CD4-positive, alpha-beta T cell treated with Interleukin-12 subunit alpha and Interleukin-12 subunit beta, for 1 hour (primary cell): ENCODE measurements at places on chromosomes 3 and 15.

DNA sequence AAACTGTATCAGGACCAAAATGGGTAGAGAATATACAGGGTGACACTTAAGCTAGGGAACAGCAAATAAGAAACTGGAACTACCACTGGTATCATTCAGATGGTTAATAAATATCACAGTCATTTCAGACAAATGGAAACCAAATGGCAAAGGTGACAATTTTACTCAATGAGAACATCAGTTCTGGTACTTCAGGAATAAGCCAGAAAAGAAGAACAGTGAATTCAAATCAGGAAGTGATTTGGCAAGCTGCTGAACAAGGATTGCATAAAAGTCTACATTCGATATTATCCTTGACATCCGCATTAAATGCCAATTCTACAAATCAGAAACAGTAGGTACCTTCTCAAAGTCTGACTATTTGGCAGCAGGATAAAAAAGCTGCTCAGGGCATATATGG is 23.5 kb upstream of the STIMATE start:
- no peak for DNase-seq

DNA sequence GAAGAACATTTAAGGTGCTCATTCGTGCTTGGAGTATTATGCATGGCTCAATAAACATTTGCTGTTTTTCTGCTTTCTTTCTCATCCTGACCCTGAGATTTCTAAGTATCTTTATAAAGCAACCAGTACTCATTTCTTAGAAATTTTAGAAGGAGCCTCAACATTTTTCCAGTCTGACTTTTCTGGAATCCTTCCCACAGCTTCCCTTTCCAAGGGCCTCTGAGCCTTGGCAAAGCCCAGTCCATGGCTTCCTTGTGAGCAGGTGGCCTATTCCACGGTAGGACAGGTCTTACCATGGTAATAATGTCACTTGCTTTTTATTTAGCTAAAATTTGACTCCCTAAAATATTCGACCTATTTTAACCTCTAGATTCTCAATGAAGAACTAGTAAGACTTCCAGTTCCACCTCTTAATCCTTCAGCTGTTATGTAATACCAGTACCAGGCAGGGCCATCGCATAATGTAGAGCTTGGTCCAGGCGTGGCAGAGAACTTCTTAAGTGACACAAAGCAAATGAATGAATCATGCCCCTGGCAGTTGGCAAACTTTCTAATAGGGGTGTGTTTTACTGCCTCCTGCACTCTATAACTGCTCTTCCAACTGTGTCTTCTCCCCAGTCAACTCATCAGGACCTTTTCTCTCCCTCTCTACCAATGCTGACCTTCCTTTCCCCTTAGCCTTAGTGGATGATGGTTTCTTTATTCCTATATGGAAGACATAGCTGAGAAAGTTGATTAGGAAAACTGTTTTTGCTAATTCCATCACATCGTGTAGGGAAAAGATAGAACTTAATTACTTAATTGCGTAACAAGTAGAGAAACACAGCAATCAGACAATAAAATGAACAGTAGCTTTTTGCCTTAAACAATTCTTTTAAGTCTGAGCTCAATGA is 894 bp upstream of the TM4SF4 start:
- no peak for DNase-seq

DNA sequence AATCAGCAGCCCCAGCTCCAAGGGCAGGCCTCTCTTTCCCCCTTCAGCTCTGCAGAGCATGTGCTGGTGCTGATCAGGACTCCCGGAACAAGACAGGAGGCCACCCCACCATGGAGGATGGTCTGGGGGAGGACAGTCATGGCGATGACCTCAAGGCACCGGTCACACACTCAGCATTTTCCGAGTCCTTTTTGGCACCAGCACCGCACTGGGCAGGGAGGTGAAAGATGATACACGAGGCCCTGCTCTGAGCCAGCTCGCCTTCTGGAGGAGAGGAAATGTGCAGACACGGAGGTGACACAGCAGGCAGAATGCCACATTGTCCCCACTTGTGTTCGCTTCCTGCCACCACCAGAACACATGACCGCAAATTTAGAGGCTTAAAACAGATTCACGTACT is 61.8 kb upstream of the SEC61A1 start:
- DNase-seq = no peak

- DNase-seq = no peak
These were observed 509.1 kb downstream of the SHQ1 start for GRCh38 chr3:72338942-72339669.

DNA sequence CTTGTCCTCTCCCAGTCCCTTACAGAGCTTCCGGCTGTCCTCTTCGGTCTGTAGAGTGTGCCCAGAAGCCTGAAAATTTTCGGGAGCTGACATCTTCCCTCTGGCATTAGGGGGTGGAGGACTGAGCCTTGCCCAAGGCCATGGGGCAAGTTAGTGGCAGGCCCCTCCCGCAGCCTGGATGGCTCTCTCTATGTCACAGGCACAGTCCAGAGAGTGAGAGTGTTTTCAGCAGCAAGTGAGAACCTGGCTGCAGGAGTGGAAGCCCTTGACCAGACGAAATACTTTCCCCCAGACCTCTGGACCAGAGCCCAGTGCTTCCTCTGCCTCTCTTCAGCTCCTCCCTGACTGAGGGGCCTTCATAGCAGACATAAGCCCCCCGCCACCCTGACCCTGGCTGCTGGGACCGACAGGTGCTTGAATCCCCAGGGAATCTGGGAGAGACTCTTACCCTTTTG is 50.5 kb upstream of the SEC22A start:
- DNase-seq = no peak

- no peak for DNase-seq
These were observed 30.6 kb downstream of the SNRK start for GRCh38 chr3:43316783-43317460.

- no peak for DNase-seq
These were observed 172.4 kb downstream of the CHST2 start for GRCh38 chr3:143291836-143292447.

- no peak for DNase-seq
These were observed 403.6 kb downstream of the TIGIT start for GRCh38 chr3:114697401-114697800.

- DNase-seq = peak; percentile 77
These were observed 3.4 kb downstream of the PARP9 start for GRCh38 chr3:122560680-122561079.

- no peak for DNase-seq
These were observed 93.4 kb upstream of the UMPS start for GRCh38 chr3:124636863-124637296.

DNA sequence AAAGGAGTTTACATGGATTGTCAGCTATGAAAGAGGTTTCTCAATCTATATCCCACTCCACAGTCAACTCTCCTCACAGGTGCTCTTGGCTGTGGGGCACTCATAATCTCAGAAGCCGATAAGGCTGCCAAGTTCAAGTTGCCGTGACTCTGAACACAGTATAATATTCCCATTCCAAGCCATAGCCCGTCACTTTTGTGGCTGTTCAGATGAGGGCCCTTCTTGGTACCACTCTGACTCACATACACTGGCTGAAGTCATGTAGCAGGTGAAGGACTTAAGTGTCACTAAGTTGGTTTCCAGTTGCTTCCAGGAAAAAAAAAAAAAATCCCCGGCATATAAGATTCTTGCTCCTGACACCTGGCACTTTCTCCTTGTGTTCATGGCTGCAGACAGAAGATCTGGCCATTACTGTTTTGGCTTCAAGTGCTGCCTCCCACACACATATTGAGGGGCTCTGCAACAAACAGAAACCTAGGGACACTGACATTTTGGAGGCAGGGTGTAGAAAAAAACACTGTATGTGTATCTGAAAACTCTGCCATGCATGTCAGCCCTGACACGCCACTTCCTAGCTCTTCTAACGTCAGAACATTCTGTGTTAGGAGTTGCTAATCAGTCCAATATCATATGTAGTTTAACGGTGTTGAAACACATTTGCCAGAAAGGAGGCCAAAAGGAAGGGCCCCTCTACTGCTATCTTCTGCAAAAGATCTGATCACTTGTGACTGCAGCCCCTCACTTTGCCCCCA is 170.2 kb upstream of the ICE2 start:
- no peak for DNase-seq

GRCh38 chr3:106566277-106566676 is 697.5 kb upstream of the CBLB start:
- DNase-seq = no peak

- no peak for DNase-seq
These were observed 2.0 kb downstream of the NRROS start for GRCh38 chr3:196641333-196642054.

DNA sequence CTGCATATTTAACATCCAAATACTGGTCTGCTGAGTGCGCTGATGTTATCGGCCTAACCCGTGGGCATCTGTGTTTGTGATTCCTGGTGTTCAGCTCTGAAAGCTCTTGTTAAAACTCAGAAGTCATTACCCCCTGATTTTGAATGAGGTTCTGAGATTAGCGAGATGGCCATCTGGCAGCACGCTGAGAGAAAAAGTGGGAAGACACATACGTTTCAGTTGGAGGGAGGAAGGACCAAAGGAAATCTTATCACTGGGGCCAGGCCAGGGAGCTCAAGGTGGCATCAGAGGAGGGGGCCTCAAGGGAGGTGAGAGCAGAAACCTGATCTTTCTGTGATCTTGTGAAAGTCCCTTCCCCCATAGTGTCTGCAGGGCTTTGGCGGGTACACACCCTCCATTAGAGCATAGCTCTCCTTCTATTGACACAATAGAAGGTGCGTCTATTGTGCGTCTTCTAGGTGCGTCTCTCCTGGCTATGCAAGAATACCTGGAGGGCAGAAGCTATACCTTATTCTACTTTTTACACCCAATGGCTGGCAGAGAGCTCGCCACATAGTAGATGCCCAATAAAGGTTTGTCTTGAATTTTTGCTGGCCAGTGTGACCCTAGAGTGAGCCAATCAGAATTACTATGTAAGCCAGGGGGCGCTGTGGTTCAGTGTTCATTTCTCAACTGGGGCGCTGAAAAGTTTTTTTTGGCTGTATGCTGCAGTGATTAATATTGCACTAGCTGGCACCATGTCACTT is 182.4 kb downstream of the SHQ1 start:
- DNase-seq = peak; percentile 51

DNA sequence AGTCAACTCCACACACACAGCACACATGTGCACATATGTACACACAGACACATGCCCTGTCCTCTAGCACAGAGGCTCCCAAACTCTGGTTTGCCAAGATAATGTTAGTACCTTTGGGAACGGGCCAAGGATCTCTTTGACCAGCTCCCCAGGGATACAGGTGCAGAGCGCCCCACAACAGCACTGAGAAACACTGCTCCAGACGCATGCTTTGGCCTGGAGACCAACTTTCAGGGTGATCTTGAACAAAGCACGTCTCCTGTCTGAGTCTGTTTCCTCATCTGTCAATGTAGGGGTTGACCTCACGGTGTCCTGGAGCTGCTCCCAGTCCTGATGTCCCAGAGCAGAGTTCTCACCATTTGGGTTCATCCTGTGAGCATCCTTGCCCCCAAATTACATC is 15.9 kb upstream of the SKOR1 start:
- no peak for DNase-seq

- DNase-seq = no peak
These were observed 12.4 kb downstream of the GLCE start for GRCh38 chr15:69172847-69173246.

DNA sequence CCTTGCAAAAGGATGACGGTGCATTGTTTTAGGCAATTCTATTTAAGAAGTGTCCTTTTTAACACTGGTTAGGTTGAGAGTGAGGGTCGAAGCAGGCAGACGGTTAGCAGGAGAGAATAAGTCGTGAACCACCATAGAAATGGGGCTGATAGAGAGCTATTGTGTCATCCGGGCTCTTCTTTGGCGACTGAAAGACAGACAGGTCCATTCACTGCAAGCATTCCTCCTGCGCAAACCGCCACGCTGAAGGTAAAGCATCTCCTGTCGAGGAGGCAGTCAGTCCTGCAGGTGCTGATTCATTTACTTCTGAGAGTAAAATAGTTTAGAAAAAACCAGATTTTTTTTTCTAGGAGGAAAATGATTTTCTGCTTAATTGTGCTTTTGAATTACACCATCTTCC is 1002.8 kb upstream of the NR2F2 start:
- no peak for DNase-seq

DNA sequence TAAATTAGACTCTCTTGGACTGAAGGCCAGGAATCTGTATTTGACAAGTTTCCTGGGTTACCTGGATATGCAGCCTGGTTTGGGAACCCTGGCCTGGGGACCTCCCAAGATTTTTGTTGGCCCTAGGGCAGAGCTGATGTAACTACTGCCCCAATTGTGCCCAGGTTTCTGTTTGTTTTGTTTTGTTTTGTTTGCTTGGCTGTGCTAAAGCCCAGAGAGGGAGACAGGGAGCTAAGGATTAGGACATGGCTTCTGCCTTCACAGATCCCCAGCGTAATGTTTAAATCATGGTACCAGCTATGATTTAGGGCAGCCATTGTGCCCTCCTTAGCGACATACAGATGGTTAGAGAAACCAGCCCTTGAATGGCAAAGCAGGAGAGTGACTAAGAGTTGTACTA is 47.6 kb downstream of the ABHD5 start:
- no peak for DNase-seq
